Hematopoietic multipotent progenitor cell (in vitro differentiated cells): ENCODE measurements at places on chromosomes 3 and 15.
A peak's percentile ranks its signal among the peaks of the same experiment; 100 is the strongest.

GRCh38 chr3:143650827-143651226 is 197.4 kb downstream of the SLC9A9 start:
- no peak for DNase-seq

GRCh38 chr15:73001840-73002239 is 50.4 kb upstream of the NEO1 start:
- no peak for DNase-seq

DNA sequence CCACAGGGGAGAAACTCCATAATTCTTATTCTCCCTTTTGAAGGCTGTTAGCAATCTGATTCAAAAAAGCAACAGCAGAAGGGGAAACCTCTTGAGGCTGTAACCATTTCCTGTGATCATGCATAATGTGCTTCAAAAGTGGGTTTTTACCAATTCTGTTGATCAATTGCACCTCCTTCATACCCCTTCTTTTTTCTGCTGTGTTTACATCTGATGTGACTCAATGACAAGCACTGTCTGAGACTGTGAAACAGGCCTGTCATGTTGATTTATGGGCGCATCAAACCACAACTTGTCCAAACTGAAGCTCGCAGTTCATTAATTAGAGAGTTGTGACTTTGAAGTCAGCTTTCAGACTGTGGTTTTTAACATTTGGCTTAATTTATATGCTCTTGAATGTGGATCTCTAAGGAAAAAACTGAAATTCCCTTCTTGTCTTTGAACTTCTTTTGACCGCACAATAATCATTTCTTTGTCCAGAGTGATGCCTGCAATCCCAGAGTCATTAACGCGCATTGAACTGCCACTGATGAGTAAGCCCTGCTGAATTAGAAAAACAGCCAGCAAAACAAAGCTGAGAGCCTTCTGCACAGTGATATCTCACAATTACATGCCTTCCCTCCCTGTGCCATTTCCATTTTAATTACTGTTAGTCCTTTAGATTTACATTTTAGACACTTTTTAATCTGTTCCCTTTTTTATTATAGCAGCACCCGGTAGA is 532.8 kb downstream of the FOXP1 start:
- peak; percentile 37 for DNase-seq

DNA sequence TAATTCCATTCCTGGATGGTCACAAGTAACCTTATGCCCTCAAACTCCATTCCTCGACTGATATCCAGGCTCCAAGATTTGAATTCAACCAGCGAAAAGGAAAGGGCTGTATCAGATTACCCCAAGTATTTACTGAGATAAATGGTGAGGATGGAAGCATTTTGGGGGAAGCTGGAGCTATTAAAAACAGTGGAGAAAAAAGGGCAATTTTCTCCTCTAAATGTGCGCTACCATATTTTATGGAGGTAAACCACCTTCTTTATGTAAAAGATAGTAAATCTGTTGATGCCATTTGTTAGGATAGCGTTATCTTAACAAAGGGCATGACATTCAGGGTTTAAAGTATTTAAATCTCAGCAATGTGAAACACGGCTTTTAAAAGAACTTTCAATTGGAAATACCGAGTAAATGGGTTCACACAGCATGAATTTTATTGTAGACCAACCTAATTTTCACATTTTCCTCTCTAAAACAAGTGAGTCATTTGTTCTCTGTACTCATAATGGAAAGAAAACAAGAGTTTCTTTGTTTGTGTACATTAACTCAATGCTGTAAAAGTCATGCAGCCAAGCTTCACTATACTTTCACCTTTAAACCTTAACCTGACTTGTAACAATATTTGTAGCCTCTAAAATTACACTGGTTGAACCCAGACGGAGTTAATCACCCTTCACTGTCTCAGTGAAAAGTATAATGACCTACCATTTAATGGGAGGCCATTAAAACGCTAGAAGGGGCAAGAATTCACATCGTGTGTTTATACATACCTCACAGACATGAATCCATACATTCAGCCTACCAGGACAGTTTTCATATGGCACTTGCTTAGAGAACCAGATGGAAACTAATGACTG is 773.4 kb downstream of the ROBO1 start:
- no peak for DNase-seq

- DNase-seq: no peak
Measured at GRCh38 chr3:33834096-33834453, 35.6 kb downstream of the PDCD6IP start.

- no peak for DNase-seq
Measured at GRCh38 chr3:22981166-22981565, 222.0 kb upstream of the UBE2E2 start.

DNA sequence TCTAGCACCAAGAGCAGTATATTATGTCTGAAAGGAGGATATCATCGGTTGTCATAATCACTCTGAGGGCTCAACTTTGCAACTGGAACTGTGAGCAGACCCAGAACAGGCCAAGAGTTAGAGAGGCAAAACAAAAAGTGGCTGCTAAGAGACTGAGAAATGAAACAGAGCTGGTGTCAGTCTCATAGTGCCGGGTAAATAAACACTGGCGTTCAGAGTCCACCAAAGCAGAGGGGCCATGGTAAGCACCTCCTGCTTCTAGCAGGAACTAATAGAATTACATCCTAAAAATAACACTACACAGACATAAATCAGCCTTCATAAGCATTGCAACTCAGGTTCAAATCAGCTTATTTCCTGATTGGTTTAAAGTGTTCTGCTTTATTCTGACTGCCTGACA is 10.3 kb upstream of the IL12A start:
- no peak for DNase-seq

- no peak for DNase-seq
Measured at GRCh38 chr3:115725800-115726199, 102.5 kb downstream of the GAP43 start.

GRCh38 chr3:6449099-6449498 is 411.8 kb upstream of the GRM7 start:
- DNase-seq: no peak

DNA sequence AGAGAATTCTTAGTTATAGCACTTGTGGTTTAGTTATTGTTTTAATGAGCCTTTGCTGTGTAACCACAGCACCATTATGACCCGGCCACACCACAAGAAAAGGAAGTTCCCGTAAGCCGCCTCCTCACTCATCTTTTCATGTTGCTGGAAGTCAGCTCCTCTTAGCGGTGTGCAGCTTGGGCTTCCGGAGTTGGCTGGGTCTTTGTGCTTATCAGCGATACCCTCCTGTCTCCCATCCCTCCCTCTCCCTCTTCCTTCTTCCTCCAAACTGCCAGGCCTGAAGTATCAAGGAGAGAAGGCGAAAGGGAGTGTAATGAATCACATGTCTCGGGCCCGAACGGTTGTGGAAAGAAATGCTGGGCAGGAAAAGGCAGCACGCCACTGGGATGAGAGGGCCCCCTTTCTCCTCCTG is 353.5 kb downstream of the MCTP2 start:
- DNase-seq: peak; percentile 83

DNA sequence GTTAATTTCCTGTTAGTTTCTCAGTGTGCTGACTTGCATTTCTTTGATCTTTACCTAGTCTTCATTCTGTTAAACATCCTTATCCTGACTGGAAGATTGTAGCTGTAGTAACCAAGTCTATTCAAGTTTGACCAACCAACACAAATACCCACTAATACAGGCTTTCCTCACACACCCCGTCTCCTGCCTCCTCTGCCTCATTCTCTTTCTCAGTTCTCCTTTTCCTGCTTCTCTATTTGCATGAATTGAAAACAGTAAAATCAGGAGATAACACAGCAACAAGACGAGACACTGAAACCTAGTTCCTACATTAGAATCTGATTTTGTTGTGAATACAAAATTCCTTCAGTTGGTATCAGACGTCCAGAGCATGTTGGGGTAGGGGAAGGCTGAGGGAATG is 116.9 kb upstream of the ARPP21 start:
- no peak for DNase-seq

DNA sequence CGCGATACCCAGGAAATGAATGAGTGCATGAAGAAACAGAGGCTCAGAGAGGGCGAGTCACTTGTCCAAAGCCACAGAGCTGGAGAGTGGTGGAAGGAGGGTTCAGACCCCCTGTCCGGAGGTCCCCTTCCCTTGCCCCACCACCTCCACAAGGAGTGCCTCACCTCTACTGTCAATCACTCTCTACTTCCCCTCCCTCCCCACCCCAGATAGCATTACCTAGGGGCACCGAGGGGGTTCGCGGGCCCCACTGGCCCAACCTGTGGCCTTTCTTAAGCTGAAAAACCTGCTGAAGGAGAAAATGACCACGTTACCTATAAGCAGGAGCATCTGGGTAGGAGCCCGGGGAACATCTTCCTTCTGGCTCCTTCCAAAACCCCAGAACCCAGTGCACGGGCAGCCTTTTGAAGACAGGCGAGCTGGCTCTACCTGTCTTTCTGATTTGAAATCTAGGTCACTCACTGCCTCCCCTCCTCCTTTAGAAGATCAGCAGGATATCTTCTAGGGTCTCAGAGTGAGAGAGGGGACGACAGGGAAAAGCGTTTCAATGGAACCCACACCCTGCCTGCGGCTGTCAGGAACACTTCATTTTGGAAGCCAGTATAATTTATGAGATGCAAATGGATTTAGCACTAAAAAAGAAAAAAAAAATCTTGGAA is 89.9 kb upstream of the MEF2A start:
- DNase-seq: no peak

- no peak for DNase-seq
Measured at GRCh38 chr3:58281069-58281468, 25.0 kb upstream of the RPP14 start.

DNA sequence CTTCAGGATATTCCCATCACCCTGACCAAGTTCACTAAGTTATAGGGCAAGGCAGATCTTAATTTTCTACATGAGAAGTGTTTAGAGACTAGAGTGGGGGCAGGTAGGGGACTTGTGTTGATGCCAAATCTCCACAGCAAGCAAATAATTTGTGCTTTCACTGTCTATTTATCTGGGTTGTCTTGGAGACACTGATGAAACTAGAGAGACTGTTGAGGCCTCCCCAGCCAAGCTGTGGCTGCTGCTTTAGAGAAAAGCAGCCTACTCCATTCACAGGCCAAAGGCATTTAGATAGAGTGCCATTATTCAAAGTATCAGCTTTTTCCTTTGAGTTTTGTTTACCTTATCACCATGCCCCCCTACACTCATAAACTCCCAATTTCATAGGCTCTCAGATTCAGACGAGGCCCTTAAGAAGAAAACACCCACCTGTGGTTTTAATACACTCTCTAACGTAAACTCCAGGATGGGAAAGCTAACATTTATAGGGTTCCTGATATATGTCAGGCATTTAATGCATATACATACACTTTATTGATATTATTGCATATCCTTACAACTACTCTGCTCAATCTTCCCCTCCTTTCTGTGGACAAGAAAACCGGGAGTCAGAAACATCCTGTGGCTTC is 130.4 kb upstream of the FOXB1 start:
- DNase-seq: no peak

DNA sequence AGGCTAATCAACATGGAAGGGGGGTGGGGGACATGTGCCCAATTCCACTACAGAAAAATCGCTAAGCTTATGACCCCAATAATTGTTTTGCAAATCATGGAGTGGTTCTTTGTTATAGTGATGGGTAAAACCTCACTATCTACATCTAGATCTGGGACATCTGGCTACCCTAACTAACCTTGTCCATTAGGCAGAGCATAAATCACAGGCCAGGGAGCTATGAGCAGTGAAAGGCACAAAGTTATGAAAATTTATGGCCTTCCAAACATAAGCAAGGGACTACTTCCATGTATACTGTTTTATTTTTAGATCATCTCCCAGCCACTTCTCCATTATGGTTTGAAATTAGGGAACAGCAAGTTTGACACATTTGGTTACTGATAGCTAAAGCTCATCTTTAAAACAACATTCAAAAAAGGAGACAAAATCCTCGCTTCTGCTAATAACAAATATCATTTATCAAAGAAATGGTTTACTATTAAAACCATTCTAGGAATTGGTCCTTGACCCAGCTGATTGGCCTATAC is 78.3 kb downstream of the RSL24D1 start:
- DNase-seq: no peak

DNA sequence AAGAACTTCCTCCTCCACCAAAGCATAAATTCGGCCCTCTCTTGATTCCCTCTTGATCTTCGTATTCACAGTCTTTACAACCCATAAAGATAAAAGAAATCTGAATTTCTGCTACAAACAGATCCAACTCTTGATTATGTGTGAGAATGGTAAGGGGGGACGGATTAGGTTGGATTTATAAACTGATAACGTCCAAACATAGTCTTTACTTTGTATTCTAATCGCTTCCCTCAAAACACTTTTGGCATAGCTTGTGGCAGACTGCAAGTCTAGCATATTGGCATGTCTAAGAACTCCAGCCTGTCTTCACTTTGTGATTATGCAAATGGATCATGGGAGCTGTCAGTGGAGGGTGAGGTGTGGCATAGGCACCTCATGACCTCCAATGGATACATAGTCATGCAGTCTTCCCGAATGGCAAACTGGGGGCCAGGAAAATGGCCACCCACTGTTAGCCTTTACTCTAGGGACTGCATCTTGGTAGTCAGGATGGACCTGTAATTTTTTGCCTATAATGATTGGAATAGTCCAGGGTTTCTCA is 24.3 kb upstream of the GPR171 start:
- no peak for DNase-seq

- DNase-seq: no peak
Measured at GRCh38 chr15:52076889-52077781, 35.4 kb downstream of the BCL2L10 start.

GRCh38 chr3:4448187-4448586 is 18.9 kb downstream of the SUMF1 start:
- no peak for DNase-seq

GRCh38 chr15:80836223-80836622 is 57.1 kb downstream of the CEMIP start:
- DNase-seq: no peak

- DNase-seq: peak; percentile 75
Measured at GRCh38 chr15:100918690-100919480, at the start of gene LRRK1. TSS of gene LRRK1 (plus strand) at chr15:100919357. CDS start at chr15:100924633, 5,276 bp downstream.

- no peak for DNase-seq
Measured at GRCh38 chr3:52093756-52094545, 37.6 kb upstream of the DUSP7 start.

DNA sequence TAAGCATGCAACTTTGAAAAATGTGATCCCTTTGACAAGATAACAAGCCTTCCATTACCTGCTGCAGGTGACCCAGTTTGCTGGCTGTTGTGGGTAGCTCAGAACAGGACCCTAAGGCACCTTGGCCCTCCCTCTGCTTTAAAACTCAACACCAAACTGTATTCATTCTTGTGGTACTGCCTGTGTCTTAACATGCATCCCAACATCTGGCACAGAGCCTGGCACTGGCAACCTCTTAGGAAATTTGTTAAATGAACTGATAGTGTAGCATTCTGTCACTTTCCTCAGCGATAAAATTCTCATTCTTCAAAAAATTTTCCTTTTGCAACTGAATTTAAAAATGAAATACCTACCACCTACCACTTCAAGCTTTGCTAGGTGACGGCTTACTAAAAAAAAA is 287.3 kb upstream of the ADAMTS9 start:
- DNase-seq: no peak
